Activated CD4-positive, alpha-beta T cell treated with anti-CD3 and anti-CD28 coated beads, Interleukin-2, amount 50 U/mL, for 24 hours (primary cell): ENCODE measurements at places on chromosomes 12 and 14.

DNA sequence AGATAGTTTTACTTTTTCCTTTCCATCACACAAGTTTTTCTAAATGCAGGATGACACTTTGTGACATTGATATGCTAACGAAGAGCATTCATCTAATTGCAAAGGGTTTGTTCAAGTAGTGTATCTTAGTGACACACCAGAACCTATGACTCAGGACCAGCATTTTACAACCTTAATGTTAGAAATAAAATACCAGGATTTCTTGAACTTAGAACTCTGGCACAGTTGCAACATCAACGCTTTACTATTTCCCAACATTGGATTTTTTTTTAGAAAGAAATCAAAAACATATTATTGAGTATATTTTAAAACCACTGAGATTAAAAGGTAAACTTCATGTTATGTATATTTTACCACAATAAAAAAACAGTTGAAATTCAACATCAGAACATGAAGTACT, 17.9 kb upstream of the PLEKHG6 start:
- DNase-seq, result no peak

DNA sequence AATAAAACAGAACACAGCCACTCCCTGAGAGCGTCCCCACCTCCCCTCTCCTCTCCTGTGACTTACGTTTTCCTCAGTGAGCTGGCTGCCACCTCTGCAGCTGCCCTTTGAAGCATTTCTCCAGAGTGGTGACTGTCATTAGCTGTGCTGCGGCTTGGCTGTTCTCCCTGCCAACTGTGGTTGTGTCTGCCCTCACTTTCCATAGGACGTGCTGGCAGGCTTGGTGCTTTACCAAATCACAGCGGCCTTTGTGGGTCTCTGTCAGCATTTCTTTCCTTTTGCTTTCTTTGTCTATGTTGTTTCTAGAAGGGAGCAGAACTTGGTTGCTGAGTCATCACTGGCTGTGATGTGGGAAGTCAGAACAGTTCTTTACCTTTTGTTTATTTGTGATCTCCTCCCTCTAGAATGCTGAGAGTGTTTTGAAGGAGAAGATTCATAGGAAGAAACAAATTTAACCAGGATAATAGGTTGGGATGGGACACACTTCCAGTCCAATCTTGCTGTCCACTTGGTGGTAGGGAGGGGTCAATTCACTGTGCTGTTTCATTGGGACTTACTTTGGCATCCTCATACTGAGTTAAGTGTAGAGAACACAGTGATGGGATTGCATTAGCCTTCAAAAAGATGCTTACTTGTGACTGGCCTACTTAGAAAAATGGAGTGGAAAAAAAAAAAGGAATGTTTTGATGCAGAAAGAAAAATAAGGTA, 88.2 kb downstream of the TMX1 start:
- DNase-seq, result peak; percentile 32

DNA sequence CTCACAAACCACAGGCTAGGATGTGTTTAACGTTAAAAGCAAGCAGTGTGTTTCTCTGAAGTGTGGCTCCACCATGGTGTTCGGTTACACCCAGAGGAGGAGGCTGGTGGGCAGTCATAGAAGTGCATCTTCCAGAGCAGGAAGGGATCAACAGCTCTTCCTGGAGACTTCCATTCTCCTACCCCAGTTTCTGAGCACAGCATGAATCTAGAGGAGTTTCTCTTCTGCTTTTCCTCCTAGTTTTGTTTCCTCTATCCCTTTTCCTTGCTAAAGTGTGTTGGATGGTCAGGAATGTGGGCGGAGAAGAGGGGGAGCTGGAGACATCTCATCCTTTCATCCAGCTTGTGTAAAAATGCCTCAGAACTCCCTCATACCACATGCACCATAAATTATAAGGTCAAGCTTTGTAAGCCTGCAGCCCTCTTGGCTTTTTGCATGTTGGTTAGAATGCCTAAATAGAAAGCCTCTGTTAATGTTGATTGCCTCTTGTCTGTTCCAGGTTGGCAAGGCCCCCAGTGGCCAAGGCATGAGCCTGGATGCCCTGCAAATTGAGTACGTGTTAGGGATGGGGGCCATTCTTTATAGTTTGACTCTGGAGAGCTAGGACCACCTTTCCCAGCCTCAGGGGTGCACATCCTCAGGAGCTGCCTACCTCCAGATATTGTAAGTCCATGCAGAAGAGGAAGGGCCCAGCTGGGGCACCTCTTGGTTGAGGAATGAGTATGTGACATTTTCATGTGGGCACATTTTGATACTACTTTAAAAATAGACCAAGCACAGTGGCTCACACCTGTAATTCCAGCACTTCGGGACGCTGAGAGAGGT, 4.0 kb upstream of the CKAP4 start:
- DNase-seq, result no peak

DNA sequence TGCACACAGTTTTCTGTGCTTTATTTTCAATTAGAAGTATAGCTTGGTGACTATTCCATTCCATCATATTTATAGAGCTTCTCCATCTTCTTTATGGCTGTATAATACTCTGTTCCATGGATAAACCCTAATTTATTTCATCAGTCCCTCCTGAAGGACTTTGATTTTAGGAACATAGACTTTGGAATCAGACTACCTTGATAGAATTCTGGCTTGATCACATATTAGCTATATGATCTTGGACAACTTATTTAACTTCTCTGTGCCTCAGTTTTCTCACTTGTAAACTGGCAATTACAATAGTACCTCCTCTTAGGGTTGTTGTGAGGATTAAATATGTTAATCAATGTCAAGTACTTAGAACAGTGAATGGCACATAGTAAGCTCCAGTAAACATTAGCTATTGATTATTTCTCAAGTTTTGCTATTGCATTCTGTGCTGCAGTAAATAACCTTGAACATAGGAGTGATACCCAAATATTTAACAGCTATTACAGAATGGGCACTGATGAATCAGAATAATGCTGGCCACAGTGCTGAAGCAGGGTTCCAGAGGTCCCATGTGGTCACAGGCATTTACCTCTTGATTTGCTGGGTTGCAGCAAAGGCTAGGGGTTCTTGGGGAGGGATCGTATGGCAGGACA, 12.2 kb upstream of the NR1H4 start:
- DNase-seq, result no peak

GRCh38 chr14:65560340-65561027, 148.0 kb downstream of the FUT8 start:
- DNase-seq, result no peak

- DNase-seq, result no peak
Observed at GRCh38 chr12:102010265-102010994, 51.4 kb downstream of the WASHC3 start.

- no peak for DNase-seq
Observed at GRCh38 chr14:30608533-30609006, 13.5 kb upstream of the SCFD1 start.

DNA sequence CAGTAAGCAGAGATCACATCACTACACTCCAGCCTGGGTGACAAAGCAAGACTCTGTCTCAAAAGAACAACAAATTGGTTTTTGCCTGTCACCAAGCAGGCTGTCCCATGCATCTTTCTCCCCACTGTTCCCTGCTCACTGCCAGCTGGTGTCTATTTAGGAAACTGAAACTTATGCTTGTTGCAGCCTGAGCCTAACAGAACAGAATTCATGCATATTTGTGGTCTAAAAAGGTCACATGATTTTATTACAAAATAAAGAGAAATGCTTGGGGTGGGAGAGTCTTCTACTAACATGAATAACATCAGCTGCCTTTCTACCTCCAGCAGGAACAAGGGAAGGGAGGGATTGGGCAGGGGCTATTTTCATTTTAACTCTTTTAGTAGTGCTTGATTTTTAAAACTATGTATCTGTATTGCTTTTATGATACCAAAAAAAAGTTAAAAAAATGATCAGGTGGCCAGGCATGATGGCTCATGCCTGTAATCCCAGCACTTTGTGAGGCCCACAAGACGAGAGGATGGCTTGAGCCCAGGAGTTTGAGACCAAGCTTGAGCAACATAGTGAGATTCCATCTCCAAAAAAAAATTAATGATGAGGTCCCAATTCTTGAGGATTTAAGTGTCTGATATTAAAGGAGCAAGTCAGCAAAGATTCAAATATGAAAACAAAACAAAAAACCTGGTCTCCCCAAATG, 923 bp downstream of the STAT2 start:
- no peak for DNase-seq

GRCh38 chr12:111556676-111557075, 42.4 kb downstream of the ATXN2 start:
- DNase-seq, result no peak

DNA sequence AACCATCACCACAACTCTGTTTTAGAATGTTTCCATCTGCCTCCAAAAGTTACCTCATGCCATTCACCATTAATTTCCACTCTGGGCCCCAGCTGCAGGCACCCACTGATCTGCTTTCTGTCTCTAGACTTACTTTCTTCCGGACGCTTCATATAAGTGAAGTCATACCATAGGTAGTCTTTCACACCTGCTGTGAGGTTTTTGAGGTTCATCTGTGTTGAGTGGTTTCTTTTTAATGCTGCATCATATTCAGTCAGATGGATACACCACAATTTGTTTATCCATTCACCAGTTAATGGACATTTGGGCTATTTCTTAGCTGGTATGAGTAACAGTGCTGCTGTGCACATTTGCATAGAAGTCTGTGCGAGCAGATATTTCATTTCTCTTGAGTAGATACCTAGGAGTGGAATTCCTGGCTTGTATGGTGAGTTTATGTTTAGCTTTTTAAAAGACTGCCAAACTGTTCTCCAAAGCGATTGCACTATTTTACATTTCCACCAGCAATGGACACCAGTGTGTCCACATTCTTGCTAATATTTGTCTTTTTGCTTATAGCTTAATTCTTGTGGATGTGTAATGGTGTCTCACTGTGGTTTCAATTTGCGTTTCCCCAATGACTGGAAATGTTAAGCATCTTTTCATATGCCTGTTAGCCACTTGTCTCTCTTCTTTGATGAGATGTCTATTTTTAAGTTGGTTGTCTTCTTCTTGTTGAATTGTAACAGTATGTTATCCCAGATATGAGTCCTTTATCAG, 48.3 kb downstream of the ZFYVE21 start:
- DNase-seq, result no peak

GRCh38 chr14:100025111-100025510, 40.1 kb upstream of the EVL start:
- DNase-seq, result no peak

DNA sequence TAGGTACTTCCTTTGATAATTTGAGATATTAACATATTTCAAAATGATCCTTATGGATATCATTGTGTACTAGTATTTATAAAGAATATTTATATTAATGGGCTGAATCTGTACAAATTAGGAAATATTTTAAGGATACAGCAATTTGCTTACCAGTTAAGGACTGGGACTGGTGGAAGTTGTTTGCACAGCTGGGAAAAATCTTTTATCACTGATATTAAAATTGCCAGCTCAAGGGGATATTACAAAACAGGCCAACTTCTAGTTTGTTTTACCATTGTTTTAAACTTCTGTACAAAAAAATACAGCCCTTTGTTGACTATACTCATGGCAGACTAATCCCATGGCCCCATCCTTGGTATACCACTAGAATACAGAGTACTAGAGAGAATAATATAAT, 133.2 kb upstream of the DDHD1 start:
- DNase-seq, result no peak

GRCh38 chr14:76386944-76387782, 11.2 kb downstream of the ESRRB start:
- peak; percentile 37 for DNase-seq

DNA sequence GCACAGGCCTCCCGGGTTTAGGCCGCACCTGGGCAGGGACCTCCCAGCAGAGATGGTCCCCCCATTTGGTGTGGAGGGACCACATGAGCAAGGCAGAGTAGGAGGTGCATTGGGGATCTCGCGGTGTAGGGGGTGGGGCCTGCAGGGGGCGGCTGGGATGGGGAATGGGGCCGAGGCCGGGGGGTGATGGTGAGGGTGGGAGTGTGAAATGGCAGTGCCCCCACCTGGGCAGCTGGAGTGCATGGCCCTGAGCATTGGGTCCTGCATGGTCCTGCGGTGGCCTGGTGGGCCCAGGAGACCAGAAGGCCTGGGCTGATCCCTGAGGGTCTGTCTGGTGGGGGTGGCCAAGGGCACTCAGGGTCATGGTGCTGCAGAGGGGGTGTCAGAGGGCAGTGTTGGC, 111.8 kb downstream of the KIF26A start:
- no peak for DNase-seq

DNA sequence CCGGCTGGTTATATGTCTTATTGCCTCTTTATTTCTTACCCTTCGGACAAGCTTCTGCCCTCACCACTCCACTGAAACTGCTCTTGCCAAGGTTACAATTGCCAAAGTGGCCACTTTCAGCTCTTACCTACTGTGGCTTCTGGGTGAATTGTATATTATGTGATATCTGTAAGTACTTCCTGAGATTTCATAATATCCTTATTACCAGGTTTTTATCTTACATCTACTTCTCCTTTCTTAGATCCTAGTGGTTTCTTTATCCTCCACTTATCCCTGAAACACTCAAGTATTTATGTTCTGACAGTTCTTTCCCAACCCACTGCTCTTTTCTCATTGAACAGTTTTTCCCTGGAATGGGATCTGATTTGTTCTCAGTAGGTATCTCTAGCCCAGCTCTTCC, 10.5 kb downstream of the CELA1 start:
- DNase-seq, result no peak

- no peak for DNase-seq
Observed at GRCh38 chr12:103727638-103728037, 113.4 kb downstream of the NT5DC3 start.

- peak; percentile 54 for DNase-seq
Observed at GRCh38 chr14:106039400-106039799, 513.0 kb downstream of the TMEM121 start.

- DNase-seq, result no peak
Observed at GRCh38 chr12:56134897-56135296, 6.8 kb downstream of the ESYT1 start.

DNA sequence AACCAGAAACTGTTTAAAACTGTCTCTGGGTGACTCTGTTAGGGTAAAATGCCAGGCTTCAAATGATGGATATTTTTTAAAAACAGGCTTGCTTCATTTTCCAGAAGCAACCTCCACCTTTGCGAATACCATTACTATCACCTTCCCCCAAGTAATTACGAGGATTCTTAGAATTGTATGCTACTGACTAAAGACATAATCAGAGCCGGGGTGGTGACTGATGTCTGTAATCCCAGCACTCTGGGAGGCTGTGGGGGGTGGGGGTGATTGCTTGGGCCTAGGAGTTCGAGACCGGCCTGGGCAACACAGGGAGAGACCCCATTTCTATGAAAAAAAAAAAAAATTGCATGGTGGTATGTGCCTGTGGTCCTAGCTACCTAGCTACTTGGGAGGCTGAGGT, 38.3 kb downstream of the FGD6 start:
- DNase-seq, result no peak

GRCh38 chr12:131119936-131120335, 166.2 kb downstream of the ADGRD1 start:
- no peak for DNase-seq

GRCh38 chr12:67520606-67521005, 127.9 kb upstream of the DYRK2 start:
- no peak for DNase-seq

DNA sequence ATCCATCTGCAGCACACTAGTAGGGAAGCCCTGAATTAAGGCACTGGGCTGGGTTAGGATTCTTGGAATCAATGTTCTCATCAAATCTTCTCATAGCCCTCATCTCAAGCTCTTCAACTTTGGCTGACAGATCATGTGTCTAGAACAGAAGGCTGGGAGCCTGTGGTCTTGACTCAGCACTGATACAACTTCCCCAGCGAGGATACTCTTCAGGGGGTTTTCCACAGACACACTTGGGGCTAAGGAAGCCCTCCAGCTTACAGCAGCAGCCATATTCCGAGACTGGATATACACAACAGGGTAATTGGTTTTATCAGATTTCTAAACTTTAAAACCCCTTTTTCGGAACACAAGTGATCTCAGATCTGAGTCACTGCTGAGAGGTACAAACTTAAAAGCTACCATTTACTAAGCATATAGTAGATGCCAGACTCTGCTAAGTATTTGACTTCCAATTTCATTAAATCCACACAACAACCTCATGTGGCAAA, 3.5 kb downstream of the FMNL3 start:
- DNase-seq, result peak; percentile 55
